ENCODE measurements at places on chromosomes 16 and 17.

- DNase-seq = no peak
These were observed 86.4 kb upstream of the LGALS9 start for GRCh38 chr17:27544350-27545131.

- DNase-seq = no peak
These were observed 24.5 kb upstream of the OSGIN1 start for GRCh38 chr16:83928341-83929055.

DNA sequence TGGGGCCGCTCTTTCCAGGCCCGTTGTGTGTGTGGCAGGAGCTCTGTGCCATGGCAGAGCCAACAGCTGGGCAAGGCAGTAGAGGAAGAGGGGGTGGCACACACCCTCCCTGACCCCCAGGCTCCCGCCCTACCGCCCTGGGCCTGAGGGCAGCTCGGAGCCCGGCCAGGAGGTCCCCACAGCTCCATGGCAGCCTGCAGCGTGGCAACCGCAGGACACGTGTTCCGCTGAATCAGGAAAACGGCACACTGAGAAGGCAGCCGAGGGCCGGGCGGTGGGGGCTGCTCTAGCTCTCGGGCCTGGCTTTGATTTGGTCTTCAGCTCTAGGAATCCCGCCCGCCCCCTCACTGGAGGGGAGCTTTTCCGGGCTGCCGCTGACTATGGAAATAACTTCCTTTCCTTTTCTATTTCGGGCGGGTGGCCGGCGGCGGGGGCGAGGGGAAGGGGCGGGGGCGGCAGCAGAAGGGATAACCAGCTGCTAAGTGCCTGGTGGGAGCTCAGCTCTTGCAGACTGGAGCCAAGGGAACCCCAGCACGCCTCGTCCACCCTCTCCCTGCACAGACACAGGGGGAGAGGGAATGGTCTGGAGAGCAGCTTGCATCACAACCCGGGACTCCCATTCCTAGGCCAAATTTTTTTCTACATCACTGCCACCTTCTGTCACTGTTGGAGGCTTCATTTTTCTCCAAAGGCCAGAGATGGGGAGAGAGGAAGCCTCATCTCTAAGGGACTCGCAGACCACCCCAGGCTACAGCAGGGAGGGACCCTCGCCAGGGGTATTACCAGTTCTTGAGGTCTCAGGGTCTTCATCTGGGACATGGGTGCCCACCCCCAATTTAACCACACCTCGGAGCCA, 24.8 kb upstream of the MRPS23 start:
- DNase-seq = no peak

DNA sequence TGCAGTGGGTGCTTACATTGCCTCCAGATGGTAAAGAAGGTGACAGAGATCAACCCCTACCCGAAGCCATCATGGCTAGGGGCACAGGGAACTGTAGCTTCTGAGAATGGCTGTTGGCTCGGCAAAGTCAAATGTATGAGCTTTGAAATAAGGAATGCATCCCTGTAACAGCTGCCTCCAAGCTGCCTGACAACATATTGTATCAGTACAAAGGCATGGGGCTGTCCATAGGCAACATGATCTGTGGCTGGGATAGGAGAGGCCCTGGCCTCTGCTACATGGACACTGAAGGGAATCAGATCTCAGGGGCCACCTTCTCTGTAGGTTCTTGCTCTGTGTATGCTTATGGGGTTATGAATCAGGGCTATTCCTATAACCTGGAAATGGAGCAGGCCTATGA, 119.2 kb upstream of the NETO2 start:
- DNase-seq = no peak

DNA sequence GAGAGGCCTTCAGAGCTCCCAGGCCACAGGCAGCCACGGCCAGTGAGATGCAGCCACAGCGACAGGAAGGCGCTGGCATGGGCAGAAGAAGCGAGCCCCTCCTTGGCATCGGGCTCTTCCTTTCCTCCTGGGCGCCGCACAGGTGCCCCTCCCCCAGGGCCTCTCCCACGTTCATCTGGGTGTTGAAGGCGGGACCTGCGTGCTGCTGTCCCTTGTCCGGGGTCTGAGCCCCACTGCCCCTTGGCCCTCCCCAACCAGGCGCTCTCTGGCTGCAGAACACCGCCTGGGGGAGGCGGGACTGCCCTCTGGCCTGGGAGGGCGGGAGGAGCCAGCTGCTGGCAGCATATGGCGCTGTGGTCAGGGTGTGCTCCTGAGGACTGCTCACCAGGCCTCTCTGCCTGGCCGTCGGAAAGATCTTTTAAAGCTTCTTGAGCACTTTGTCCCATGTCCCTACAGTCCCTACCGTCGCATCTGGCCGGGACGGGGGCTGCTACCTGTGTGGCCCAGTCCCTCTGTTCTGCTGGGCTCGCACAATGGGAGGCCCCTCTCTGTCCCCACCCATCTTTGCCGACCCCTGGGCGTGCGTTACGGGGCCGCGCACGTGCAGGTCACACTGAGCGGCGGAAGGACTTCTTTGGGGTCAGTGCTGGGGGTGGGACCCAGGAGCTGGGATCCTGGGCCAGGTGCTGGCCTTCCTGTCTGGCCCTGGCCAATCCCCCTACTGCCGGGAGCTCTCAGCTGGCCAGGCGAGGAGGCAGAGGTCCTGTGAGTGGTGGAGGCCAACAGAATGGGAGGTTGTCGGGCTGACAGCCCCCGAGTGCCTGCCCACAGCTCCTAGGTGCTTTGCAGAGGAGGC, 1.7 kb downstream of the SLC25A10 start:
- DNase-seq = no peak

DNA sequence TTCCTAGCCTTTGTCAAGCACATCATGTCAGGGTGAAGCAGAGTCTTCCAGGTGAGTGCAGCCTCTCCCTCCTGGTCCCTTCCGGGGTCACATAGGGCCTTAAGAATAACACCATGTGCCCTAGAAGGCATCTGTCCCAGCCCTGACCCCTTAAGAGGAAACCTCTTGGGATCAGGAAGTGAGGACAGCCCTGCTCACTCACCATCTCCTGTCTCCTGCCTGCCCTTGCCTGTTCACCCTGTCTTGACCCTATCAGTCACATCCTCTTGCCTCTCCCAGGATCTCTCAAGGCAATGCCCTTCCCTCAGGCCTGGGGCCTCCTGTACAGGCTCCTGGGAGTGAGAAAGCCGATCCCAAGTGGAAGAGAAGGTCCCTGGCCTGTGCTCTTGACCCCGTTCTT, 13.9 kb downstream of the MYL4 start:
- no peak for DNase-seq

DNA sequence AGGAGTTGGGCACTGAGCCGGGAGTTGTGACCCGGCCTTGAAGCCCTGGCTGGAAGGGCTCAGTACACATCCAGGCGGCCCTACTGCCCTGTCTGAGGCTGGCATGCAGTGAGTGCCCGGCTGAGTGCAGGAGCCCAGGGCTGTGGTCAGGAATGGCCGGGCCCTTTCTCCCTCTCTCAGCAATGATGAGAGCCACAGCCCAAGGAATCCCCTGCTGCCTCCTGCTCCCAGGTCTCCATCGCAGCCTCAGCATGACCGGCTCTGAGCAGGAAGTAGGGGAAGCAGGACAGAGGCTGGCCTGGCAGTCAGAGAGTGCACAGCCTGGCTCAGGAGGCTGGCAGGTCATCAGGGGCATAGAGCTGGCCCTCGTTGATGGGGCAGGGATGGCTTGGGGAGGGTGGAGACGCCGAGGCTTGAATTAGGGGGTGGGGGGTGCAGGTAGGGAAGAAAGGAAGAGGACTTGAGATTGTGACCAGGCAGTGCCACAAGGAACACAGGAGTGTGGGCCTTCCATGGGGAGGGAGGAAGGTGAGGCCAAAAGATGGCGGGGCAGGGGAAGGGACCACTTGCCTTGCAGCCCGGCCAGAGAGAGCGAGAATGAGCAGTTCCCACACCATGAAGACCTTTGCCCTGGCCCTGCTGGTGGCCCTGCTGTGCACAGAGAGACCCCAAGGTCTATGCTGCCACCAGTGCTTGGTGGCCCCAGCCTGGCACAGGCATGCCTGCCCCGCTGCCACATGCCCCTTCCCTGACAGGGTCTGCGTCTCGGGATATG, 32.1 kb upstream of the KRT17 start:
- no peak for DNase-seq

DNA sequence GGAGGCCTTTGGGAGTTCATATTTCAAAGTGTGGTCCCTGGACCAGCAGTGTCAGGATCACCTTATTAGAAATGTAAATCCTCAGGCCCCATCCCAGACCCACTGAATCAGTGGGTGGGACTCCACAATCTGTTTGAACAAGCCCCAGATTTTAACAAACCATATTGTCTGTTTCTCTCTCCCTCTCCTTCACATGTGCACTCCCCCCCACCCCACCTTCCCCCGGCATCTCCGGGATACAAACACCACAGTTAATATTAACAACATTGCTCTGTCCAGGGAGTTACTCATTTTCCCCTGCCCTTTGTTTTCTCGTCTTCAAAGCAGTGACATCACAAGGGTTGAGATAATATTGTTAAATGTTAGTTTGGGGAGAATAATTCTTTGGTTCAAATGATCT, 127.3 kb downstream of the KATNIP start:
- DNase-seq = no peak

DNA sequence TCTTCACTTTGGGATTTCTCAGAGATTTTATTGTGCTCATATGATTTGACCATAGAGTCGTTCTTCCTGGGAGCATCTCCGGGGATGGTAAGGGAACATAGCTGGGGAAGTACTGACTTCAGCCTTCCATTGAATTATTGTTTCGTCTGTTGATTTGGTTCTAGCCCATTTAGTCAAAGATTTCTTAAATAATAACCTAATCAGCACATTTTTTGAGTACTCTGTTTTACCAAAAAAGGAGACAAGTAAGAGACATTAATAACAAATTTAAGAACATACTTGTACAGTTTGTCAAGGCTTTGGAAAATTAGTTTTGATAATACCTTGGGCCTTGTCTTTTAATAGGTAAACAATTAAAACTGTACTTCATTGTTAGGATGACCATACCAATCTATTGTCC, 78.0 kb downstream of the CDRT15 start:
- DNase-seq = no peak

DNA sequence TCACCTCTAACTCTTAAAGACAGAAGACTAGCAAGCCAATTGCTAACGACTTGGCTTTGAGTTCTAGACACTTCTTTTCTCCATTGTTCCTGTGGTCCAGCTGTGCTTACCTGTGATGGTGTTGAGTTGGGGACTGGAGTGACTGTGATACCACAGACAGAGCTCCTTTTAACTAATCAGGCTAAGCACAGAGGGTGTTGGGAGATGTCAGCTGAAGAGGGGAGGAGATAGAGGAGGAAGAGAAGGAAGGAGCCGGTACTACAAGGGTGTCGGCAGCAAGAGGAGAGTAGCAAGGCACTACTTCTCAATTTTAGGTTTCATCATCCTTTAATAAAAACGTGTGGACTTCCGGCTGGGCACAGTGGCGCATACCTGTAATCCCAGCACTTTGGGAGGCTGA, 5.1 kb upstream of the MYO1D start:
- no peak for DNase-seq

GRCh38 chr17:43531955-43532354, 14.2 kb downstream of the ETV4 start:
- DNase-seq = no peak

DNA sequence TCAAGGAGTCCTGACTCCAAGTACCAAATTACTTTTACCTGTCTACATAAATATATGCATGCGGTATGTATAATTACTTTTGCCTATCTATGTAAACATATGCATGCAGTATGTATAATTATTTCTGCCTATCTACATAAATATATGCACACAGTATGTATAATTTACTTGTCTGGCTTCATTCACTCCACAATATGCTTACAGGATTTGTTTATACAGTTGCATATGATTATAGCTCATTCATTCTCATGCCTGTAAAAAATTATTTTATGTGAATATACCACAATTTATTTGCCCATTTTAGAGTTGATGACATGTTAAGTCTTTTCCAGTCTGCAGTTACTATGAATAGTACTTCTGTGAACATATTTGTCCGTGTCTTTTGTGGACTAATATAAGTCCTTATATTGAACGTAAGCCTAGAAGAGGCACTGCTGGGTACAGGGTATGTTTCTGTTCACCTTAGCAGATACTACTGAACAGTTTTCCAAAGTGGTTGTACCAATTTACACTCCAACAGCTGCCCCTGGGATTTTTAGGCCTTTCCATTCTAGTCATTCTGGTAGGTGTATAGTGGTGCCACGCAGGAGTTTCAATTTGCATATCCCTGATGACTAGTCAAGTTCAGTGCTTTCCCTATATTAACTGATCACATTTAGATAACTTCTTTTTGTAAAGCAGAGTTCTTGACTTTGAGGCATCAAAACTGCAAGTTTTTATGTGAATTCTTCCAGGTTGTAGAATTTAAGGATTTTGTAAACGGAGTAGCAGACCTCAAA, 47.0 kb downstream of the MARVELD3 start:
- DNase-seq = no peak

- DNase-seq = no peak
These were observed 13.7 kb upstream of the LGALS3BP start for GRCh38 chr17:78993241-78993956.

DNA sequence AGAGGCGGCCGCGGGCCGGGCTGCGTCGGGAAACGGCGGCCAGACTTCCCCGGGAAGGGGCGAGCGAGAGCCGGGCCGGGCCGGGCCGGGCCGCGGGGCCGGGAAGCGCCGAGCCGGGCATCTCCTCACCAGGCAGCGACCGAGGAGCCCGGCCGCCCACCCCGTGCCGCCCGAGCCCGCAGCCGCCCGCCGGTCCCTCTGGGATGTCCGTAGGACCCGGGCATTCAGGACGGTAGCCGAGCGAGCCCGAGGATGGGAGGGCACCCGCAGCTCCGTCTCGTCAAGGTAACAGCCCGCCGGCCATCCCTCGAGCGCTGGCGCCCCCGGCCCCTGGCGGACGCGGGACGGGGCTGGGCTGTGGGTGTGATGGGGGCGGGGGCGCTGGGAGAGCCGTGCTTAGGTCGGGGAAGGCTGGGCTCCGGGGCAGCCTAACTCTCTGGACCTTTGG, at the start of gene CRHR1:
CRHR1 (plus strand) TSS at position 28 of the 448 bp plus-strand sequence; CDS start at position 253, 225 bp downstream.
- no peak for DNase-seq

GRCh38 chr17:31310886-31311285, 3.0 kb downstream of the EVI2B start:
- no peak for DNase-seq

DNA sequence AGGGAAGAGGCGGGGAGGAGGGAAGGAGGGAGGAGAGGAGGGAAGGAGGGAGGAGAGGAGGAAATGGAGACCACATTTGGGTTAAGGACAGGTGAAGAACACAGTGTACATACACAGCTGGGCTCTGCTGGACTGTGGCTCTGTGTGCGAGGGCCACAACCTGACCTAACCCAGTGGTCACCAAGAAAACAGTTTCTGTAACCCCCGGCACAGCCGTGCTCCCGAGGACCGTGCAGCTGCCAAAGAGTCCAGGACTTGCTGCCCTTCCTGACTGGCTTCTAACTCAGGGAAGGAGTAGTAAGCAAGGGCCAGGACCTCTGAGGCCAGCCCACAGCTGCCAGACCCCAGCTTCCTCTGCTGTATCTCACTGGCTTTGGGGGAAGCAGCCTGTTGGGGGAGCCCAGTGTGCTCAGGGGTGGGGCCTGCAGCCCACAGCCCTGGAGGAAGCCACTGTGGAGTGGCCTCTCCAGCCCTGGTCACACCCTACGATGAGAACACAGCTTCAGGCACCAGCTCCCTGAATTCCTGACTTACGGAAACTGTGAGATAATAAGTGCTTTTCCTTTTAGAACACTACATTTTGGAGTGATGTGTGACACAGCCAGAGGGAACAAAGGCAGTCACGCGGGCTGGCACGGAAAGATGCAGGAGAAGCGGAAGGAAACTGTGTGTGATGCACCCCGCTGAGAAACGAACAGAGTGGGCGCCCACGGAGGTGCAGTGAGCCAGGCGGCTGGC, 32.3 kb downstream of the SLC7A5 start:
- DNase-seq = no peak

GRCh38 chr17:58275417-58275816, 5.3 kb downstream of the MPO start:
- no peak for DNase-seq

- no peak for DNase-seq
These were observed 4.6 kb downstream of the PRSS21 start for GRCh38 chr16:2821487-2822157.

GRCh38 chr17:70661342-70662222, 492.2 kb downstream of the KCNJ2 start:
- DNase-seq = no peak
